ENCODE measurements at places on chromosomes 3 and 15. TPM values are rescaled to one million over a fixed set of nuclear protein-coding genes. Genes with fewer than 3 reads are reported as not detected.

Gene CTXN2
- total RNA-seq, result not detected

Gene IL17RB
- under 0.01 TPM for total RNA-seq

Gene SLC12A1
- total RNA-seq, result not detected

Gene ARID3B
- 8.6 TPM for total RNA-seq

Gene POLG
- total RNA-seq, result 95.2 TPM

Gene PLSCR2
- 0.28 TPM for total RNA-seq

Gene LMAN1L
- total RNA-seq, result not detected

Gene GOLGA6B
- not detected for total RNA-seq

Gene ZNF502
- total RNA-seq, result 6.2 TPM

Data from nasal cavity respiratory epithelium epithelial cell of viscerocranial mucosa (primary cell).